ENCODE measurements at places on chromosomes 2 and 18.

- no peak for DNase-seq
Observed at GRCh38 chr2:55500025-55500424, 19.5 kb upstream of the CFAP36 start.

DNA sequence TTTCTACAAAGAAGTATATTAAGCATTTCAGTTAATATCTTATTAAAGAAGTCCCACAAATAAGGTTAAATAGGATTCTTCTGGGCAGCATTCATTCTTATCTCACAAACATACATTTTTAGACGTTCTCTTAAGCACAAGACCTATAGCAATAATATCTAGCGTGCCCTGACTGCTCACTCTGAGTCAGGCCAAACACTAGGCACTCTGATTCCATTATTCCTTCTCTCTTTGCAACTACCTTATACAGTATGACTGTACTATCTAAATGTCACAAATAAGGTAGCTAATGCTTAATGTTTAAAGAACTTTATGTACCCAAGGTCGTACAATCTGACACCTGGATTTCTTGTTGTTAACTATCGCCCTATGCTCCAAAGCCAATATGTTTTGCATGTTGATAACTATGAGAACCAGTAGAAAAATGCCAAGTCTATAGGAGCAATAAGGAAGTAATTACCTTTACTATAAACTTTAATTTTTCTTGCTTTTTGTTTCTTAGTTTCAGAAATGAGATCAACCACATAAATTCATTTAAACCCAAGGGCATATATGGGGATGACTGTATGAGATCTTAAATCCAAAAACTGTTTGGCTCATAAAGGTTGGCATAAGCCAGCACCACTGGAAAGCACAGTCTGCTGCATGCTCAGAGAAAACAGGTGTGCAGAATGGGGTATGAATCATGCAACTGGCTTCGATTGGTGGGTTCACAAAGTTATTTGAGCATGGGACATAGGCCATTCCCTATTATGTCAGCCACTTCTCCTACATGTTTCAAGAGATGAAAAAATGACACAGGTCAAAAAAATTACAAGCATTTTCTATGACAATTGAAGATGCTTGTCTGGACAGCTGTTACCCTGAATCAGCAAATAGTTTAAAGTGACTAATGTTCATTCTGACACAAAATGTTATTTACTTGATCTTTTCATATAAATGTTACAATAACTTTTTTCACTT lies 352.0 kb downstream of the IRS1 start:
- DNase-seq, result no peak

DNA sequence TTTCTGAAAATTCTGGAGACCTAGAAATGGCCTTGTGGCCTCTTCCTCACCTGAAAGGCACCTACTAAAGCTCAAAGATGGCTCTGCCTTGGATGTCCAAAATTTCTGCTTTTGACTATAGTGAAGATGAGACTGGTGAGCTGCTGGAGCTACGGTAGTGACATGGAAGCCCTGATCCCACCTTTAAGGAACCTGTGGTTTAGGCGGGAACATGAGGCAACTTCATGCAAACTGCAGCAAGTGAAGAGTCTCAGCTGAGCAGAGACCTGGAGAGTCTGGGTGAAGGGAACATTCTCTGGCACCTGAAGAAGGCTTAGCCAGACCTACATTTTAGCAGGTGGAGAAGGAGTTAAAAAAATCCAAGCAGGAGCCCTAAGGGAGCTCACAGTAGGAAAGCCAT lies 40.0 kb downstream of the GORASP2 start:
- DNase-seq, result no peak

GRCh38 chr2:240643811-240644150 lies 18.5 kb downstream of the GPR35 start:
- DNase-seq, result no peak

DNA sequence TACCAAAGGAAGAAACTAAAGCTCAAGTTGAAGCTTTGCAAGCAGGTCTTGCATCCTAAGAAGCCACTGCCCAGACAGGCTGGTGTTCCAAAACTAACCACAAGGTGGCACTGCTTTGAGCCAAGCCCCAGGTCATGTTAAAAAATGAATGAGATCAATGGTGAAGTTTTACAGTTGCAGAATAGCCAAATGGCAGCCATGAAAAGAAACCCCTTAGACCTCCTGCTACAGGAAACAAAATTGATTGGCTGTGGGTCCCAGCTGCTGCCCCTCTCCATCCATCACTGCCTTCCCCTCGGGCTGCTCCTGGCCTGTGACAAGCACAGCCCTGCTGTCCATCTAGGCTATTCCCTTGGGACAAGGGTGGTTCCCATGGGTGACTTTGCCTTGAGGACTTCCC lies 20.7 kb upstream of the MREG start:
- peak; percentile 72 for DNase-seq

DNA sequence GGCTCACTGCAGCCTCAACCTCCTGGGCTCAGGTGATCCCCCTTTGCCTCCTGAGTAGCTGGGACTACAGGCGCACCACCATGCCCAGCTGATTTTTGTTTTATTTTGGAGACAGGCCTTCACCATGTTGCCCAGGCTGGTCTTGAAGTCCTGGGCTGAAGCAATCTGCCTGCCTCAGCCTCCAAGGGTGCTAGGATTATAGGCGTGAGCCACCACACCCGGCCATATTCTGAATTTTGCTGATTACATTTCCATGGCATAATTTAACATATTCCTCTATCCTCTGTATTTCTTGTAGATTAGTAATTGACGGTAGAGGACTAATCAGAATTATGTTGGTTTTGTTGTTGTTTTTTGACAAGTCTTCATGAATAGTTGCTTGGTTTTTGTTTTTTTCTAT lies 50.6 kb downstream of the MEX3C start:
- DNase-seq, result no peak

DNA sequence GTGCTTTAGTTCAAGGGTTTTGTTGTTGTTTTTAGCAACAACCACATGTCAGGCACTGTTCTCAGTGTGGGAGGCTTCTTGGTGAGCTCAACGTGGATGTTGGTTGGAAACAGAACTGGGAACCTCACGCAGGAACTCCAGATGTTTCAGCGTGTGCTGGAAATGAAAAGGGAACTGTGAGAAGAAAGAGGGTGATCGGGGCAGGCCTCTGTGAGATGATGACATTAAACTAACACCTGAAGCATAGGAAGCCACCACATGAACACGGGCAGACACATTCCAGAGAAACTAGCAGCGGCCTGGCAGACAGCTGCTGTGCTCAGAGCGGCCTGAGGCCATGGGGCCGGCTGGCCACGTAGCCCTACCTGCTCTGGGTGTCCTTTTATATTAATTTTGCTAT lies 66.4 kb downstream of the COA5 start:
- no peak for DNase-seq

GRCh38 chr2:38600242-38600891 lies 2.4 kb downstream of the HNRNPLL start:
- no peak for DNase-seq

DNA sequence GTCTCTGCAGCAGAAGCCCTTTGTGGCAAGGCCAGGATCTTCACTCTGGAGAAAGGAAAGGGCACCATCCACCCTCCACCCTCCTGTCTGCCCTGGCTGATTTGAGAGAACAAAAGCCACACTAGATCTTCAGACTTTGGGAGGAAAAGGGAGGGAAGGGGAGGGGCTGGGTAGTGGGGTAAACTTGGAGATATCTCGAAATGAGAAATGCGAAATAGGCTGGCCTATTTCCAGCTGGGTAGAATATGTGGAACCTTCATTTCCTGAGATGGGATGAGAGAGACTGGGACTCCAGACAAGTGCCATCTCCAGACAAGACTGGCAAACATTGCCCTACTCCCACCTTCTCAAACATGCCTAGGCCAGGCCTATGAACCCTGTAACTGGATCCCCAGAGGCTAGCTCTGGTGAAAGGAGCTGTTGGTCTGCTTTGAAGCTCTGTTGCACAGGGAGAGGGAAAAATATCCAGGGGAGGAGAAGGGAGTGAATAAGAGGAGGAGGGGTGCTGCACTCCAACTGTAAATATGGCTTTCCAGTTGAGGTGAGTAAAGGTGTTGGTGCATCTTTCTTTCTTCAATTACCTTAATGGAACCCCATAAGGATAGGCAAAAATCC lies 1.7 kb downstream of the HOXD12 start:
- DNase-seq, result no peak

DNA sequence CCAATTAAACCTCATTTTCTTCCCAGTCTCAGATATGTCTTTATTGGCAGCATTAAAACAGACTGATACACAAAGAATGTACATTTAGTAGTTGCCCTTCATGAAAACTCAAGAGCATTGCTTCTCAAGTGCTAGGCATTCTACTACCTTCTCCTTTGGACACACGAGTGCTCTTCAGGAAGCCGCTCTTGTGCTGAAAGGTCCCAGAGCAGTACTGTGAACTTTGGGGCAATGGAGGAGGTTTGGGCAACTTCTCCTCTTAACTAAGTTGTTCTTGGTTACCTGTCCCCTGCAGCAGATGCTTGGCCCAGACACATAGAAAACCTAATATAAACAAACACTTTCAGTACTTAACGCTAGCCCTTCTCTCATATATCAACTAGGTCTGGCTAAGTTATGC lies 362.8 kb downstream of the DPP10 start:
- no peak for DNase-seq

DNA sequence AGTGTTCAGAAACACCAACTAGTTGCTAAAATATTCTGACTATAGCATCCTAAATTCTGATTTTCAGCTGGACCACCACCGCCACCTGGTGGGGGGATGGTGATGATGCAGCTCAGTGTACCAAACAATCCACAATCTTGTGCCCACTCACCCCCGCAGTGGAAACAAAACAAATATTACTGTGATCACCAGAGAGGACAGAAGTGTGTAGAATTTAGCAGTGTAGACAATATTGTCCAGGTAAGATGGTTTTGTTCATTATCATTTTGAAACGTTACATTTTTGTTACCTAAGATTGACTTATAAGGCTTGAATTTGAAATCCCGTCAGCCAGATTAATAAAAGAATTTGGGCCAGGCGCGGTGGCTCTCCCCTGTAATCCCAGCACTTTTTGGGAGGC lies 31.7 kb upstream of the UBXN4 start:
- peak; percentile 68 for DNase-seq

GRCh38 chr2:130864830-130865800 lies 28.4 kb downstream of the ARHGEF4 start:
- DNase-seq, result no peak

- DNase-seq, result no peak
Observed at GRCh38 chr2:142581491-142581890, 296.0 kb upstream of the KYNU start.

DNA sequence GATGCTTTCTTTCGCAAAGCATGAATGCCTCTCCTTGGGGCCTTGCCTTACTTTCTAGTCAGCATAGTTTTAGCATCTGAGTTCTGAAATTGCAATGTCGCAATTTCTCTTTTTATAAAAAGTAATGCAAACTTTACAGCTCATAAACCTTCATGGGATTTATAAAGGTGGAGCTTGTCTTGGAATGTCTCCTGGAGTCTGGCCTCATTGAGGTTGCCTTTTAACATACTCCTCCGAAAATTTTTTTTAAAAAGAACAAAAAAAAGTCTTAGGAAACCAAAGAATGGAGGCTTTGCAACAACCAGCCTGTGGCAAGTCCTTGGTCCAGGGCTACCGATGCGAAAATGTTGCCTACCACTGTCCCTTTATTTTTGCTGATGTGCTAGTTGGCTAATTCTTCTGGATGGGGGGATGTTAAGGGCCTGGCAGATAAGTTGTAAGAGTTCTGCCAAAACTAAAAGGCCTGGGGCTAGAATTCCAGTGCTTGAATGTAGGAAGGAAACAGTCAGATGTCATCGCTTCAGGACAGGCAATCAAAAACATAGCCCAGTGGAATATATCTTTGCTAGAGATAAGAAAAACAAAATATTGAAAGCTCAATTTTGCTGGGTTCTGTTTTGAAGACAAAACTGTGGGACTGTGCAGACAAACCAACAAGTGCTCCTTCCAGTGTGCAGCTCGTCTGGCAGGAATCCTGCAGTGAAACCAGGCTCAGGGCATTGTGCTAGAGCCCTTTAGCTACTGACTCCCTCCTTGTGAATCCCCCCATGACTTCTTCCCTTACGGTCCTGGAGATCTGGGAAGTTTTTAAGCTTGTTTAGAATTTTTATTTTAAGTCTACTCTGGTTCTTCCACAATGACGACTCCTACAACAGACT lies 213.0 kb downstream of the PIEZO2 start:
- DNase-seq, result no peak

DNA sequence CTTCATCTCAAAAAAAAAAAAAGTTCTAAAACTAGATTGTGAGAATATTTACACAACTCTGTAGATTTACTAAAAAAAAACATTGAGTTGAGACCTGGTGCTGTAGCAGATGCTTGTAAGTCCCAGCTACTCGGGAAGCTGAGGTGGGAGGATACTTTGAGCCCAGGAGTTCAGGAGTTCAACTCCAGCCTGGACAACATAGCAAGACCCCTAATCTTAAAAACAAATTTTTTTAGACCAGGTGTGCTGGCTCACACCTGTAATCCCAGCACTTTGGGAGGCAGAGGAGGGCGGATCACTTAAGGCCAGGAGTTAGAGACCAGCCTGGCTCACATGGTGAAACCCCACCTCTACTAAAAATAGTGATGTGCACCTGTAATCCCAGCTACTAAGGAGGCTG lies 108.9 kb downstream of the MEMO1 start:
- DNase-seq, result no peak

Data from hematopoietic multipotent progenitor cell treated with erythropoietin and hydrocortisone succinate and interleukin-3 and kit ligand, for 17 days (in vitro differentiated cells).